ENCODE measurements at places on chromosomes 5 and 9.

DNA sequence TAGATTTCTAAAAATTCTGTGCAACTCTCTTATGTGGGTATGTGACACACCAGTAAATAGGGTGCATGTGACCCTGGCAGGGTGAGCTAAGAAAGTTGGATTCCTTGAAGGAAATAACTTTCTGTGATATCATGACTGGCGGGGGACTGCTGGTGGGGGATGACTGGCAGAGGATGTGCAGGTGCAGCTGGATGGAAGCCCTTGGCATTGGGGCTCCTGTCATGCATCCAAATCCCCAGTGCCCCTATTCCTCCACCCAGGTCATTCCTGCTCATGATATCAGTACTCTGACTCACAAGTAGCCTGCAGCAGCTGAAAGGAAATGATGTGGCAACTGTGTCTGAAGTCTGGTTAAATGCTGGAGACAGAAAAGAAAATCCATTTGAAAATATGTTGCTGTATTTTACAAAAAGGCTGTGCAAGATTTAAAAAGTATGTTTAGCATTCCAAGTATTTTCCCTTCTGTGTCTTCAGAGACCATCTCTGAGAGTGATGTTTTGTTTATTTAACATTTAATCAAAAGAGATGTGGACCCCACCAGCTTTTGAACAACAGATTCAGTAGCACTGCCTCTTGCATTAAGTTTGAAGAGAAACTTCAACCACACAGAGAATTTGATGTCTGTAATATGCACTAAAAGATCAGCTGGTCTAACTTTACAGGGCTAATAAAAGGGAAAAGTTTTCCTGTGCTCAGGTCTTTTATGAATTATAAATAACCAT, 17.9 kb upstream of the ZSWIM6 start:
- peak; percentile 95 for DNase-seq

- DNase-seq: no peak
Measured at GRCh38 chr5:151186538-151186937, 29.0 kb upstream of the ANXA6 start.

DNA sequence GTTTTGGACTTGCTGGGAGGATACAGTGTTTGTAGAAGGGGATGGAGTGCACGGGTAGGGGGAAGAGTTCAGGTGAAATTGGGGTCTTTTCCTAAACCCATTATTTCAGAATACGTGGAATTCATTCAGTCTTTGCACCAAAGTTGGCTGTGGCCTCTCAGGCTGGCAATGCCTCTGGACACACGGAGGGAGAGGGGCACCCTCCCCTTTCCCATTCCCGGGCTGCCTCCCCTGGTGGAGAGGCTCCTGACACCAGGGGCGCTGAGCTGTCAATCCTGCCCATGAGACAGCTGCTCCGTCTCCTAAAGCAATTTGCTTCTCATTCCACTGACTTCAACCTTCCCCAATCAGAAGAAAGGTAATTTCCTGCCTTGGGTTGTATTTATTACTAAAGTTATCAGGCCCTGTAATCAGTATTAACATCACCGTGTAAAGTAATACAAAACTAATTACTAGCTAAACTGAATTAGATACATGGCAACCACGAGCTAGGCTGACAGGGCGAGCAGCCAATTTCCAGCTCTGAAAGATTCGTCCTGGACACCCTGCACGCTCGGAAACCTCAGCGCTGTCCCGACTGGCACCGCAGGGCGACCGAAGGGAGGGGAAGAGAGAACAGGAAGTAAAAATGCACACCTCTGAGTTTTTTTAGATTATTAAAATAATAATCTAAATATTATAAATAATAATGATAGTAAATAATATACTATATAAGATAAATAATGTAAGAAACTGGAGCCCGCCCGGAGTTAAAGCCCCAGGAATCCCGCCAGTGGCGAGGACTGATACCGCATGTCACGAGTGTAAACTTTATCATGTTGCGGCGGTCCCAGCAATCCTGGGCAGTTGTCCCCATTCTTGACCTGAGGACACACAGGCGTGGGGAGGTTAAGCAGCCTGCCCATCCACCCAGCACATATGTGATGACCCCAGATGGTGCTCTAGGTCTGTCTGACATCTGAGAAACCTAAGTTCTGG, 6.9 kb upstream of the OLFM1 start:
- no peak for DNase-seq

GRCh38 chr5:142979636-142980035, 209.5 kb downstream of the ARHGAP26 start:
- no peak for DNase-seq

- no peak for DNase-seq
Measured at GRCh38 chr5:145791866-145792265, 43.3 kb downstream of the PRELID2 start.

DNA sequence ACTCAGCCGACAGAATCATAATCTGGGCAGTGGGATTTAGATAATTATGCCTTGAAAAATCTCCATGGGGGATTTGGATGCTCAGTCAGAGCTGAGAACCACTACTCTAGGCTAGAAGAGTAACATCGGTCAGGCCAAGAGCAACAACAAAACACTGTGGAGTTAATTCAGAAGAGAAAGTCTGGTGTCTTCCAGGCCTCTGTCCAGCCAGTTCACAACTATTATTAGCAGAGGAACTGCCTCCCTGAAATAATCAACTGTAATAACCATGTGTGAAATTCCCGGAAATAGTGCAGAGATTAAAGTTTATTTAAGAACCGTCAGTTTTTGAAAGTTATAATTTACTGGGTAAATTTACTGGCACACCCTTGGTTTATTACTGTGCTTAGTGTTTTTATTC, 8.2 kb upstream of the MARCHF3 start:
- DNase-seq: no peak

DNA sequence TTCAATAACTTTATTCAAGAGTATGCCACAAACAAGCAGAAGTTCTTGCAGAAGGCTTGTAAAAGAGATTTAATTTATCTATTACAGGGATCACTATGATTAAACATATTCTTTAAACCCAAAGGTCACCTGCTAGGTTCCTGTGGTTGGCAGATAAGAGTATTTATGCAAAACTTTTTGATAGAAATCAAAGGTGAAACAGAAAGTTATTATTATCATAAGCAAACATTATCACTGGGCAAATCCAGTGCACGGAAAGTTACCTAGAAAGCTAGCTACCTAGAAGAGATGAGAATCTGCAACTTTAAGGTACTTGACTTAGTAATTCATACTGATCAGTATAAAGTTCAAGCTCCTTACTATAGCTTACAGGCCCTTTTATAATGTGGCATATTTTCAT, 3.2 kb downstream of the STARD4 start:
- DNase-seq: no peak

All from RKO (cell line).